ENCODE measurements at places on chromosomes 3 and 15. TPM values are rescaled to one million over a fixed set of nuclear protein-coding genes. Genes with fewer than 3 reads are reported as not detected.

DNA sequence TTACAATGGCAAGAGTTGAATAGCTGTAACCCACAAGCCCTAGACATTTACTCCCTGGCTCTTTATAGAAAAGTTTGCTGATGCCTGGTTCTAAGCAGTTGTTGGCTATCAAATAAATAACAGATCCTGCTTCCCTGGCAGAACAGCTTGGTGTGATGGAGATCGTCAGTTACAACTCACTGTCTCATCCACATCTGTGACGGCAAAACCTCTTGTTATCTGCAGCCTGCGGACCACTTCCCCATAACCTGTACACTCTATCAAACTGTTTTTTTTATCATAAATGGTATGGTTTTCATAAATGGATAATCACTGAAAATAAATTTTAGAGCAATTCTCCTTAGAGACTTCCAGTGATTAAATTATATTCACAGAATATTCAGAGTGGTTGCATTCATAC lies 14.1 kb downstream of the ZDHHC3 start:
- no peak for DNase-seq

Gene EPHA3
- 43.2 TPM for total RNA-seq

- DNase-seq: no peak
Measured at GRCh38 chr15:71880276-71880675, 69.9 kb downstream of the NR2E3 start.

DNA sequence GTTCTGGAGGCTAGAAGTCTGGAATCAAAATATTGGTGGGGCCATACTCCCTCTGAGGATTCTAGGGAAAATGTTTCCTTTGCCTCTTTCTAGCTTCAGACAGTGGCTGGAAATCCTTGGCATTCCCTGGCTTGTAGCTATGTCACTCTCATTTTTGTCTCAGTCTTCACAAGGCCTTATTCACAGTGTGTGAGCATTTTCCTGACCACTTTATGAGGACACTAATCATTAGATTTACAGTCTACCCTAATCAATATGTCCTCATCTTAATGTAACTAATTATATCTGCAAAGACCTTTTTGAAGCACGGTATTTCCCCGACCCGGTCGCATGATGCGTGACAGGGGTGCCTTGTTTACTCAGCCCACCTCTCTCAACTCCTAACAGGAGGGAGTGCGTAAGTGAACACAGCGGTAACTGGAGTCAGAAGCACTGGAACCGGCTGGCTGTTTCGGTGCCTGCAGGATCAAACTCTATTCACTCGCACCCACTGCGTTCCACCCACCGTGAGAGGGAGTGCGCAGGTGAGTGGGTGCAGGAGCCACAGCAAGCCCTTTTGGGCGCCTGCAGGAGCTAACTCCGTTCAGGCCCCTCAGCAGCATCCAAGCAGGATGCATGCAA lies 155.0 kb downstream of the EPHA3 start:
- DNase-seq: no peak

Gene GOLGA6D
- total RNA-seq: not detected

DNA sequence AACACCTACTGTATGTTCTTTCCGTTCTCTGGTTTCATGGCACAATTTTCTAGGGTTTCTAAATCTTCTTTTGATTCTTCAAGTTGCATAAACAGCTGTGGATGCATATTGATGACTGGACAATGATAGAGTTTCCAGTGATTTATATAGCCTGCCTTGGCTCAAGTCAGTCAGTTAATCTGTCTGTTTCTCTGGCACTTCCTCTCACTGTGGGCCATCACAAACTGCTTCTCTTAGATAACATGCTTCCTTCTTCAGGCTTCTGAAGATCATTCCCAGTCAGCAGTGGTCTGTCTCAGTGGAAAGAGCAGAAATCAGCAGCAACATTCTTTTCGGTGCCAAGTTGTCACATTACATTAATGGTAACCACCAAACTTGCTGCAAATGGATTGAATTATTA lies 207.2 kb downstream of the RYR3 start:
- no peak for DNase-seq

DNA sequence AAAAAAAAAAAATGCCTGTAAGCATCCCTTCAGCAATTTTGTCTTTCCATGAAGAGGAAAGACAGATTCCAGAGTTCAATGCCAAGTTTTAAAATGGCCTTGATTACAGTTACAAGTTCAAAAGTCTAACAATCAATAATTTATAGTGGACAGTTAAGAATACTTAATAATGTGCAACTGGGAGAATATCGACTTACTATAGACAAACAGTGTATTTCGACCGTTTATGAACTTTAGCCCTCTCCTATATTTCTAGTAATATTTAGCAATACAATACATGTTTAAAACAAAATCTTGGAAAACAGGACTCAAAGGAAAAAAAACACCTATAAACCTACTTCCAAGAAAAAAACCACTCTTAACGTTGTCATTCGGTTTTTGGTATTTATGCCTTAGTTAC lies 1.5 kb downstream of the PBRM1 start:
- DNase-seq: no peak

All from SK-MEL-5 (cell line).